ENCODE measurements at places on chromosomes 7 and 10.

DNA sequence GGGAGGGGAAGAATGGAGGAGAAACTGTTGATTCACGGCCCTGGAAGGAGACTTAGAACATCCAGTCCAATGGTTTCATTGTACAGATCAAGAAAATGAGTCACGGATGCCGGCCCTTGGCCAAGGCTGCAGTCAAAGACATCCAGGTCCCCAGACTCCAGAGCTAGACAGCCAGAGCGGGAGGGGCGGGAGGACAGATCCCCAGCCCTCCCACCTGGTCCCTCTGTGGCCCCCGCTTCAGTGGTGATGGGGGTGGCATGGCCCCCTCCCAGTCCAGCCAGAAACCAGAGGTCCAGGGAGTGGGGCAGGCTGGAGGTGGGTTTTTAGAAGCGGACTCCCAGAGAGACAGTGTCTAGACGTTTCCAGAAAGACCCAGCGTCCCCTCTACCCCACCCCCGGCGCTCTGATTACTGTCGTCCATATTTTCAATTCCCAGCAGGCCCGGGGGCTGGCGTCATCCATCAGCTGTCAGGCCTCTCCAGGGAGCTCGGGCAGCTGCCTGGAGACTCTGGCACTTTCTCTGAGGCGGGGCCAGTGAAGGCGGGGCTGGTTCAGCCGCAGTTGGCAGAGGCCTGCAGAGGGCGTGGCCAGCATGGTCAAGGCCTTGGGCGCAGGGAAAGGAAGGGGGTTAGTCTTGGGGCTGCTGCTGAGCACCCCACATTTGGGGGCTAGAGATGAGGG lies 8.0 kb upstream of the HSPB1 start:
- peak; percentile 91 for DNase-seq

- DNase-seq = no peak
These were observed 87.9 kb upstream of the PDE1C start for GRCh38 chr7:32158076-32158475.

DNA sequence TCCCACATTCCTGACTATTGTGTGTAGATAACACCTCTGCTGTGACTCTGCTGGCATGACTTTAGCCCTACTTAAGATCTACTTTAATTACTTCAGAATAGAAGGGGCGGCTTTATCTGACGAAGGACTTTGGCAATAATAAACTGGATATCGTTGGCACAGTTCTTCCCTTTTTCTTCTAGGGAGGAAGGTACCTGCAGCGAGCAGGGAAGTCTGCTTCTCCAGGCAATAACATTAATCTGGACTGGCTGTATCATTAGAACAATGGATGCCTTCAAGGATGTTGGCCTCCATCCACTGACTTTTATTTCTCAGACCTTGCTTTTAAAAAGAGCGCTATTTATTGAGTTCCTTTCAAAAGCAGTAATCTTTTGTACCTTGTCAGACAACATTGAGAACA lies 172.6 kb upstream of the THSD7A start:
- no peak for DNase-seq

DNA sequence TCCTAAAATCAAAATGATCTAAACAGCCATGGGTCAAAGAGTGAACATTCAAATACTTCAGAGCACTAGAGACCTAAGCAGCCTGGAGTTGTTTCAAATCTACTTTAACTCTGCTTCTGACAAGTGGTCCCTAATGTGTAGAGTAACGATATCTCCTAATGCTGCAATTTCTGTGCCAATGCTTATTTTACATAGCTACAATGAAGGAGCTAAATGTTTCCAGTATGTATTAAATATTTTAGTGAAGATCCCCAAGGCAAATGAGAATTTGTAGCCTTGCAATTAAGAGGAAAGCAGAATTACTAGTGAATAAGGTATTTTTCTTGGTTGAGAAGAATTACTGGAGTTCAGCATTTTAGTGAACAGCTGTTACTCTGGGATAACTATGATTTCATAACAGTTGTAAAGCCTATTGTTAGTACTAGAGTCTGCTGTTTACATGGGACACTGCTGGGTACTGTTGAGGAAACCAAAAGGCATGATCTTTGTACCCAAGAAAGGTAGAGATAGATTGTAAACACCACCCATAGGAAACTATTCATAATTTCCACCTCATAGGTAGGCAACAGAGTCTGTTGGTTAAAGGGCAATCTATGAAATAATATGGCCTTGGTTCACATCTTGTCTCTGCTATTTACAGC lies 271.9 kb downstream of the PLXDC2 start:
- DNase-seq = no peak

- DNase-seq = no peak
These were observed 316.7 kb downstream of the NRG3 start for GRCh38 chr10:82191653-82192052.

- DNase-seq = no peak
These were observed 434.5 kb downstream of the SUGCT start for GRCh38 chr7:40569326-40569725.

GRCh38 chr7:1853986-1854865 lies 184.1 kb downstream of the ELFN1 start:
- no peak for DNase-seq

- DNase-seq = no peak
These were observed 25.5 kb downstream of the DDC start for GRCh38 chr7:50539725-50540124.
